Fibroblast of villous mesenchyme (primary cell): ENCODE measurements at places on chromosomes 13 and 19. TPM values are rescaled to one million over a fixed set of nuclear protein-coding genes. Genes with fewer than 3 reads are reported as not detected.

GRCh38 chr13:110162866-110163658 lies 143.9 kb downstream of the COL4A1 start:
- DNase-seq: peak; percentile 48

KLF5 gene
- 6.1 and 15.1 TPM in 2 replicates for total RNA-seq

ADPRHL1 gene
- 1.3 and 2.9 TPM in 2 replicates for total RNA-seq

- DNase-seq: peak; percentile 75
Observed at GRCh38 chr13:50386541-50387050, 371.4 kb downstream of the KCNRG start.

DNA sequence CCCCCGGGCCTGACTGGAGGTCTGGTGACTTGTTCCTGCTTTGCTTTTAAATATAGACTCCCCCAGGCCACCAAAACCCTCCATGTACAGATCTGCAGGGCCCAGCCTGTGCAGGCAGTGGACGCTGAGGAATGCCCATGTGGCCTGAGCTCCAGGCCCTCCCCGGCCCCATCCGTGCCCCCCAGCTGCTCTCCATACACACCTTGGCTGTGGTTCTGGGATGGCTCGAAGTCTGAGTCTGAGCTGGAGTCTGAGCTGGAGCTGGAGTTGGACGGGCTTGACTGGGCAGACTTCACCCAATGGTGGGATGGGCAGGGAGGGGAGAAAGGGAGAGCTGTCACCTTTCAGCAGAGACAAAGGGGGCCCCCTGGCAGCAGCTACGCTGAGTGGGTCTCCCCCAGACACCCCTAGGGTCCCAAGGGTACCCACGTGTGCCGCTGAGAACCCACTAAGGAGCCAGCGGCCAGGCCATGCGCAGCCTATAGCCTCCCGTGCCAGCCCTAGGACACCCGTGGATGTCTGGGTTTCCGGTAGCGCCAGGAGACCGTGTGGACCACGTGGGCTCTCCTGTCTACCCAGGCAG lies 61.9 kb downstream of the MLLT1 start:
- no peak for DNase-seq

PEAK3 gene
- under 0.01 TPM in 1 of 2 replicates, not detected in the other for total RNA-seq

SIGLEC9 gene
- under 0.01 TPM in 1 of 2 replicates, not detected in the other for total RNA-seq

MEIOSIN gene
- not detected in 2 replicates for total RNA-seq

DNA sequence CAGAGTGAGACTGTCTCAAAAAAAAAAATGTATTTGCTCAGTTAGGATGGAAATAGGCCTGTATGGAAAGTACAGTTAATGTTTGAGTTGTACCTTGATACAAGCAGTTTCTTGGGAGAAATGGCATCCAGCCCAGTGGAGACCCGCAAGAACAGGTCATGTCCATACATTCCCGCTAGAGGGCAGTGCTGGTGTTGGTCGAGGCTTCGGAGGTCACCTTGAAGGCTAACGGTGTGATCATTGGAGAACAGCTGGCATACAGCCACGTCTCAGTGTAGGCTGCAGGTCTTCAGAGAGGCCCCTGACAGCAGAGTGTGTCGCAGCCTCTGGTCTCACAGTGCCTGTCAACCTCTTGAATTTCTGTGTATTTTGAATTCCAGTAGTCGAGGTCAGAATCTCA lies 7.5 kb downstream of the ZNF610 start:
- peak; percentile 15 for DNase-seq

DNA sequence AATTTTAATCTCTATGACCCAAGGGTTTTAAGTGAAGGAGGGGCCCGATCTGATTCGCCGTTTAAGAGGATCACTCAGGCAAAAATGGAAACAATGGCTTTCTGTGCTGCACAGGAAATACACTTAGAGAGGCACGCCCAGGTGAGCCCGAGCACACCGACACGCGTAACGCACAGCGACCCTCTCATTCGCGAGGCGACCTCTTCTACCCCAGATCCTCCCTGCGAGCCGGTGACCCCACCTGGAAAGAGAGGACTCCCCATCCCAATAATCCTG lies 216 bp downstream of the SH2D3A start:
- no peak for DNase-seq

DNA sequence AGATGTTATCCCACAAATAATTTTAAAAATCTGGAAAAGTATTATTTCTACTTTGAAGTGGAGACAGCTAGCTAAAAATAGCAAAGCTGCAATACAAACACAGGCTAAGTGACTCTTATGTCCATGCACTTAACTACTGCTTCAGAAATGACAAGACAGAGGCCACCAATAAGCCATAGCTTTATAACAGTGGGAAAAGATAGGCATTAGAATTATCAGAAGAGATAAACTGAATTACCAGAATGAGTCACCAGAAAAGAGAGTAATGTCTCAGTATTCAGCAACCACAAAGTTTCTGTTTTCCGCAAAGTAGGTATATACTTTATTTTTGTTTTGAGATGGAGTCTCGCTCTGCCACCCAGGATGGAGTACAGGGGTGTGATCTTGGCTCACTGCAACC lies 17.1 kb downstream of the CLN5 start:
- DNase-seq: no peak

ZNF540 gene
- total RNA-seq: 0.32 and 0.86 TPM in 2 replicates

KLF1 gene
- total RNA-seq: not detected in 2 replicates

DNA sequence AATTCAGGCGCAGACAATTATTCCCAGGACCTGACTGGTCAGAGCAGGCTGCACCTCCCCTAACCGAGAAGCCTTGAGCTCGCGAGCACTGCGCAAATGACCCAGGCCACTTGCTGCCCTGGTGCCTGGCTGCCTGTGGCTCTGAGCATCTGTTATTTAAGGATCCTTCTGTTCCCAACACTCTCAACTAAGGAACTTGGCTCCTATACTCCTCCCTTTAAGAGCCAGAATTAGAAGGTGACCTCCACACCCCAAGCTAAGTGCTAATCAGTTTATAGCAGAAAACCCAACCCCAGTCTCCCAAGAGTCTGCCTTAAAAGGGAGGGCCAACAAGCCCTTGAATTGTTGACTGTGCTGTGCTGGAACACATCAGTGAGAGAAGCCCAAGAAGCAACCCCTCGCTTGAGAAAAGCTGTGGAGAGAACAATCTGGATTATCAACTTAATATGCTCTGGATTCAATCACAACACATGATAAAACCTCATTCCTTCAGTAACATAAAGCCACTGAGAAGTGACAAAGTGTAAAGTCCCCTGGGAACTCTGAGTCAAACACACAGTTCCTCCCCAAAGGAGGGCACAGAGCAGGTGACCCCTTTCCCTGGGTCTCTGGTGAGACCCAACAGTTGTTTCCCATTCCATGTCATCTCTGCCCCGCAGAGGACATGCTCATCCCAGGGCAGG lies 14.6 kb downstream of the AKAP8L start:
- no peak for DNase-seq
